ENCODE measurements at places on chromosomes 7 and 10. TPM values are rescaled to one million over a fixed set of nuclear protein-coding genes. Genes with fewer than 3 reads are reported as not detected.

Gene TUBAL3
- not detected for total RNA-seq

Gene MMP21
- 0.22 TPM for total RNA-seq

Gene KIAA1217
- total RNA-seq, result 2.8 TPM

Gene DOCK4
- total RNA-seq, result 57.1 TPM

Data from lung microvascular endothelial cell (primary cell).